ENCODE measurements at places on chromosomes 2 and 18.

- no peak for DNase-seq
Observed at GRCh38 chr2:197628043-197628500, 47.3 kb downstream of the RFTN2 start.

GRCh38 chr2:101781791-101782426 lies 84.4 kb downstream of the MAP4K4 start:
- DNase-seq = no peak

GRCh38 chr2:126896471-126896870 lies 2.2 kb upstream of the TEX51 start:
- no peak for DNase-seq

GRCh38 chr2:23453836-23454460 lies 69.0 kb downstream of the KLHL29 start:
- no peak for DNase-seq

DNA sequence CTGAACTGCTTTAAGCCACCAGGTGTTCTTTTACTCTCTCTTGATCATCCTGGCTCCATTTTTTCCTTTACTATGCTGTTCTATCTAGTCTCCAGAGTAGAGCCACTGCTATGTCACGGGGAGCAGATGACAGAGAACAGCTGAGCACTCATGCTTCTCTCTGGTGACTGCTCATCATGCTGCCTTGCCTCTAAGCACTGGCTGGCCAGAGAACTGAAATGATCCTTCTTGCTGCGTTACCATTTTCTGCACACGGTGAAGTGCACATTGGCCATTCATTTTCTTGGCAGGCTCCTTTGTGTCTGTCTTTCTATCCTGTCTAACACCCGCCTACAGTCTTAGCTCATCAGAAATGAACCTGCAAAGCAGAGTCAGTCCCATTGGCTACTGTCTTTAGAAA lies 86.0 kb downstream of the KCTD1 start:
- no peak for DNase-seq

DNA sequence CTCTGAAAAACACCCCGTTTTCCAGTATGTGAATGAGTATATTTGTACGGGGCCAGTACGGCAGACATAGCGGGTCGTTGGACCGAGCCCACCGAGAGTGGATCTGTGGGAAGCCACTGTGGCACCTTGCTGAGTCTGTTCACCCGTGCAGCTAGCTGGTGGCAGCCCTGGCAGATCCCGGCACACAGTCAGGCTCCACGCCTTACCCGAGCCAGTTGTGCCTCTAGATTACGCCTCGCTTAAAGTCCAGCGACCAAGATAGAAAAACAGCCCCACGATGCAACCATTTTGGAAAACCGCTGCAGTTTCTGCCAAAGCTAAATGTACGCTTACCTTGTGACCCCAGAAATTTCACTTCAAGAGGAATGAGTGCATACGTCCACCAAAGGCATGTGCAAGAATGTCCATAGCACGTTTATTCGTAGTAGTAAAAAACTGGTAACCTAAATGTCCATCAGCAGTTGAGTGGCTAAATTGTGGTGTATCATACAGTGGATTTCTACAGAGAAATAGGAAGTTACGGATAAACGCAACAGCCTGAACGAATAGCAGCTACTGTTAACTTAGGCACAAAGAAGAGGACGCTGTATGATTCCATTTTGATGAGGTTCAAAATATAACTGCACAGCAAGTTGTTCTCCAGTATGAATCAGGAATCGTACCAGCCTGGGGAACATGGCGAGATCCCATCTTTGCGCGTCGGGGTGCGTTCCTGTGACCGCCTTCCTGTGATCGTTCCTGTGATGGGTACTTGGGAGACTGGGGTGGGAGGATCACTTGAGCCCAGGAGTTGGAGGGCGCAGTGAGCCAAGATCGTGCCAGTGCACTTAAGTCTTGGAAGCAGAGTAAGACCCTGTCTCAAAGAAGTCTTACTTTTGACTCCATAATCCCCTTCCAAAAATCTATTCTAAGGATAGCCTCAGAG lies 688 bp upstream of the WDR33 start:
- DNase-seq = no peak

- no peak for DNase-seq
Observed at GRCh38 chr2:134594399-134594798, 124.4 kb downstream of the TMEM163 start.
